Activated T-cell treated with anti-CD3 and anti-CD28 coated beads for 48 hours (primary cell): ENCODE measurements at places on chromosomes 7 and 10.

- no peak for DNase-seq
These were observed 154.8 kb downstream of the CCDC3 start for GRCh38 chr10:12846718-12847117.

GRCh38 chr10:96661632-96662031, 58.7 kb downstream of the PIK3AP1 start:
- DNase-seq = no peak

- DNase-seq = no peak
These were observed 20.8 kb downstream of the SH3PXD2A start for GRCh38 chr10:103834436-103835095.

- no peak for DNase-seq
These were observed 59.2 kb downstream of the CLEC2L start for GRCh38 chr7:139582671-139583155.

DNA sequence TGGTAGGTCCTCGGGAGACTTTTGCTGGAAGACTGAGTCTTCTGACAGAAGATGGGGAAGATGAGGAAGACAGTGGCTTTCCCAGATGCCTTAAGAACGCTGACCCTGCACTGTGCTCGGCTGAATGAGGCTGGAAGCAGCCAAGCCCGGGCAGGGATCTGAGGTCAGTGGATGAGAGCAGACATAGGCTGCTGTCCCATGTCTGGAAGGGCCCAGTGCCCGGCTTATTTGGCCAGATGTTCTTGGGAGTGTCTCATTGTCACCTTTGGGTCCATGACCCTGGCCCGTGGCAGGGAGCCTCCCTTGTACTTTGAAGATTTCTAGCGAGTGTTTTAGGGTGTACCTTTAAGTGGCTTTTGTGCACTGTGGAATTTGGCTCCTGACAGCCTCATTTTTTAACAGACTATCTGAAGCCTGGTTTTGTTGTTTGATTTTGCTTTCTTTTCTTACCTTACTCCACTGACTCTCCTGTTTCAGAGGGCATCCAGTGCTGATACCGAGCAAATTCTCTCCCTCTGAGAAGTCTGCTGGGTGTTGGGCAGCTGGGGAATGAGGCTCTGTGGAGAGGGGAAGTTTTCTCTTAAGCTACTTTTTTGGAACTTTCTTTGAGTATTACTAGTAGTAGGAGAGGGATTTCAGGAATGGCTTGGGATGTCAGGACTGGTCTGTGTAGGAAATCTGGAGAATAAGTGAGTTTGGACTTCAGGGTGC, 61.4 kb downstream of the CREB5 start:
- no peak for DNase-seq
